Colonic mucosa (tissue), 4 donors: ENCODE measurements at places on chromosomes 3 and 15.

DNA sequence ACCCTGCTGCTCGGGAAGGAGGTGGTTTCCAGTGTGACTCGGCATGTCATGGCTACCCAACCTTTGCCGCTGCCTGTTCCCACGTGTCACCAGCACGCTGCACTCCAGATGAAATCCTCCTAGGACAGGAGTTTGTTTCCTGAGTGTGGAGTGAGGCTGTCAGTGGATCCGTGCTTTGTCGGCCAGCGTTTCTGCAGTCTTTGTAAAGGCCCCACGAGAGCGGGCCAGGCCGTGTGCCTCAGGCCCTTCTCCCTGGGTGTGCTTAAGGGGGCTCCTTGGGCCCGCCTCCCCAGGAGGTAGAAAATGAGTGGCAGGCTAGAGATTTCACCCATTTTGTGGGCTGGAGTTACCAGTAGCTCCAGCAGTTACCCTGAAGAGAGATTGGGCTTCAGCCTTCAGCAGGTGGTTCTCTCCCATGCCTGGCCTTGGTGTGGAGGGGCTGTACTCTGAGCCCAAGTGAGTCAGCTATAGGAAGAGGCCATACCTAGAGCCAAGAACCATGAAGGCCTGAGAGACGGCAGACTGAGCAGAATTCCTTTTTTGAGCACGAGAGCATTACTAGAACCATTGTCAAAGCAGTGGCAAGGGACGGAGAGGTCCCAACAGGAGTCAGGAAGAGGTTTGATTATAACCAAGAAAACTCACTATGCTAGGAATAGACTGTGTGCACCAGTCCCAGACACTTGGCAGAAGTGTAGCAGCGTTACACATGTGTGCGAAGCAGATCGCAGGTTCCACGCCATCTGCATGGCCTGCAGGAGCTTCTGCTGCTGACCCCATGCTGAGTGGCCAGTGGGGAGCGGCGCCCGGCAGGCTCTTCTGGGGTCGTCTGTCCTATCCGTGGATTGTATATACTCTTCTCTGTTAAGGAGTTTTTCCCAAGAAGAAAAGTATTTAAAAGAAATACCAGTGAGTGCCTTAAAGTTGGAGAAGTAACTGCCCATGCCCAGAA is 14.5 kb downstream of the MAP6D1 start:
- DNase-seq, result no peak

DNA sequence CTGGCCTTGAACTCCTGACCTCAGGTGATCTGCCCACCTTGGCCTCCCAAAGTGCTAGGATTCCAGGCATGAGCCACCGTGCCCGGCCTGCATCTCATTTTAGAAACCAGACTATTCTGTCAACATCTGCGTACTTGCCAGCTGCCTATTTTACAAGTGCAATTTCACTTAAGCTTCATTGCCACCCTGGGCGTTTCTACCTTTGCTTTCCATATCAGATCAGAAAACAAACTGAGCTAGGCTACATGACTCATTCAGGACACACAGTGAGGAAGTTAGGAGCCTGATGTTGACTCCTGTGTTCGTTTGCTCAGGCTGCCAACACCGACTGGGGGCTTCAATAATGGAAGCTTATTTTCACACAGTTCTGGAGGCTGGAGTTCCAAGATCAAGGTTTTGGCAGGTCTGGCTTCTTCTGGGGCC is 42.3 kb upstream of the KLHL25 start:
- peak; percentile 82 for DNase-seq

DNA sequence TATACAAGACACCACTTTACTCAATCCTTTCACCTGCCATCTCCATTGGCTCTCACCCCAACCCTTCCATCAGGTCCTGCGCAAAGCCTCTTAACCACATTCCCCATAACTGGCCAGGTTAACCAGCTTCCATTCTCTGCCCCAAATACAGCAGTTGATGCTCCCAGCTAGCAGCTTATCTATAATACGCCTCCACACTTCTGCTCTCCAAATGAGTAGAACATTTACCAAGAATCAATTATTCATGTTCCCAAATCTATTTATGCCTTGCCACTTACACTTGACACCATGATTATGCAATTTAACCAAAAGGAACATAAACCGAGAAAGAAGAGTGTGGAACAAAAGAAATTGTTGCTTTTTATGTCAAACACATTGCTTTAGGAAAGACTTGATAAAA is 103.7 kb upstream of the TPM1 start:
- no peak for DNase-seq

DNA sequence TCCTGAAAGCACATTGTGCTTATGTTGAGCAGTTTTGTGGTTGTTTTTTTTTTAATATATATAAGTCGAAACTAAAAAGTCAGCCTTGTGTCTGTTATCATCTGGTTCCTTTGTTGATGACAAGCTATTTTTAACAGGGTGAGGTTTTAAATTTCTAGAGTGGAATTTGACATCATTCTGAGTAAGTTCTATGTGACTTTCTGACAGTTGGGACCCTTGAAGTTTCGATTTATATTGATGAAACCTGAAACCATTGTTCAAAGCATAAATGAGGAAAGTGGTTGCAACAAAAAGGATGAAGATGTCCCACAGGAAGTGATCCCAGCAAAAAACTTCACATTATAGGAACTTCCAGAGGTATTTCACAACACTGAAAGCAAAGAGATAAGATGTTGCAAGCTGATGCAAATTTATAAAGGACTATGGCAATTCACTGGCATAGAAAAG is 94.0 kb downstream of the CYP19A1 start:
- DNase-seq, result no peak

DNA sequence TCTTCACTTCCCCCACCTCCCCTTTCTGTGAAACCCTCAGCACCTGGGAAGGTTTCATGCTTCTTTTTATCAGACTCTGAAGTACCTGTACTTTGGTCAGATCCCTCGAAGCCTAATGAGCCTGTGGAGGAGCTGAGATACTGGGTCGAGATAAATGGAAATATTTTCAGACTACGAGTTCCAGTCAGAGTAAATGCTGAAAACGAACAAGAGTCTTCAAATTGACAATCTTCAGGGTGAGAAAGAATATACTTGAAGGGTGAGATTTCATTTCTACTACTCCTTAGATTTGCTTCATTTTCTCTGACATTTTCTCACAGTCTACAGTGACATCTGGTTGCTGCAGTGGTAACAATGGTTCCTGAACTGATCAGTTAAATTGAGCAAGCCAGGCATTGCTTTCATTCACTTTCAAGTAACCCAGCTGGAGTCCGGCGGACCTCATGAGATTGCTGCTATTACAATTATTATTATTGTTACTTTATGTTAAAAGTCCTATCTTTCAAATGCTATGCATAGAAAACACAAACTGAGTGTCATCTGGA is 337.2 kb downstream of the VGLL3 start:
- DNase-seq, result no peak

- DNase-seq, result no peak
These were observed 25.7 kb downstream of the CD47 start for GRCh38 chr3:108065096-108065495.

DNA sequence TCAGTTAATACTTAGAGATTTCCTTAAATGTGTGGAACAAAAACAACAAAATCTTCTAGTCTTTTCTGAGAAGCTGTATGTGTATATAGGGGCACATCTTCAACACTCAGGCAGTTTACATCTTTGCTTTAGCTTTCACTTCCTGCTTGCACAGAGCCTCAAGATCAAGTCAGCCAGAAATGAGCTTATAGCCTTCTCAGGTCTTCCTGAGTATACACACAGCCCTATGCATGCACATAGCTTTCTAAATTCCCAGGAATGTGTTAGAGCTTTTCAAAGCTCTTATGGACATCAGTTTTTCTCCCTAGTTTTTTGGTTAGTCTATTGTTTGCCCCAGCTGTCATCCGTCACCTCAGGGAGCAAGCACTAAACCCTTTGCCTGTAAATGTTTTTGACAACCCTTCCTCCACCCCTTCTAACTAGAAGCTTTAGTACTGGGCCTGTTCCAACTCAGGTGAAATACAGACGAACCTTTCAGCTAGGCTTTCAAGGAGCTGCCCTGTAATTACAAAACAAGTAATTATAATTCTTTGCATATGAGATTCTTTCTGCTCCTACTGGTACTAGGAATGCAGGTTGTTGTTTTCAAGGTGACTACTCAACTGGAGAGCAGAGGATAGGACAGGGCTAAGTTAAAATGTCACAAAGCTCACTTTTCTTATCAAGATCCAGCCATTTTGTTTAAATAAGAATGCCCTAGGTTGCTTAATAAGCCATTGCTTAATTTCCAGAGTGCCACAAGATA is 22.6 kb upstream of the MTMR10 start:
- DNase-seq, result no peak
